Activated T-cell treated with anti-CD3 and anti-CD28 coated beads for 4 hours (primary cell): ENCODE measurements at places on chromosomes 3 and 15.

GRCh38 chr3:153166796-153167195 is 4.8 kb downstream of the RAP2B start:
- no peak for DNase-seq

GRCh38 chr3:142931222-142931621 is 32.3 kb downstream of the PAQR9 start:
- no peak for DNase-seq

- no peak for DNase-seq
Measured at GRCh38 chr3:194766845-194767244, 81.2 kb downstream of the FAM43A start.

DNA sequence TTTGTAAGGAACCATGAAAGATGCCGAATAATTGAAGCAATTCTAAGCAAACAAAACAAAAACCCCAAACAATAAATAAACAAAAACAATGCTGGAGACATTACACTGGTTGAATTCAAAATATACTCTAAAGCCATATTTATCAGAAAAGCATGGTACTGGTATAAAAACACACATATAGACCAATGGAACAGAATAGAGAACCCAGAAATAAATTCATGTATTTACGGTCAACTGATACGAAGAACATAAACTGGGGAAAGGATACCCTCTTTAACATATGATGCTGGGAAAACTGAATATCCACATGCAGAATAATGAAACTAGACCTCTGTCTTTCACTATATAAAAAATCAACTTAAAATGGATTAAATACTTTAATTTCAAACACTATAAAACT is 214.3 kb upstream of the PDZRN3 start:
- no peak for DNase-seq
